ENCODE measurements at places on chromosomes 7 and 10. TPM values are rescaled to one million over a fixed set of nuclear protein-coding genes. Genes with fewer than 3 reads are reported as not detected.
A peak's percentile ranks its signal among the peaks of the same experiment; 100 is the strongest.

DNA sequence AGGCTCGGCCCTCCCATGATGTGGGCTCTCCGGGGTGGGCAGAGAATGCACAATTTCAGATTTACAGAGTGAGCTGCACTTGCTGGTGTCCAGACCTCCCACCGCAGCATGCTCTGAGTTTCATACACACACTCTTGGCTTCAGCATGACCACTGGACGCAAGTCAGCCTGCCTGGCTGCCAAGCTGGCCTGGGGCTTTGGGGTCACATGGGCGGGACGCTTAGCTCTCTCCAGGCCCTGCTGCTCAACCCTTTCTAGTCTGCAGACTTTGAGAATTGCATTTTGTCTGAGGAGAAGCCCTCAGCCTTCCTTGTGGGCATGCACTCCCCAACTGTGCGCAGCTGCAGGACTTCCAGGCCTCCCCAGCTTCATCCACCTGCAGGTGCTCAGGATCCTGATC lies 5.7 kb downstream of the CYP2E1 start:
- DNase-seq, result no peak

- DNase-seq, result peak; percentile 63
Observed at GRCh38 chr7:111741811-111742240, 179.5 kb upstream of the IMMP2L start.

Gene SUGCT
- 7.6 TPM for total RNA-seq

- no peak for DNase-seq
Observed at GRCh38 chr7:151821226-151821625, 55.7 kb downstream of the PRKAG2 start.

- no peak for DNase-seq
Observed at GRCh38 chr10:56912043-56912442, 551.0 kb upstream of the ZWINT start.

Gene PRTFDC1
- total RNA-seq, result 11.9 TPM

GRCh38 chr10:29140991-29141390 lies 147.9 kb upstream of the LYZL1 start:
- no peak for DNase-seq

DNA sequence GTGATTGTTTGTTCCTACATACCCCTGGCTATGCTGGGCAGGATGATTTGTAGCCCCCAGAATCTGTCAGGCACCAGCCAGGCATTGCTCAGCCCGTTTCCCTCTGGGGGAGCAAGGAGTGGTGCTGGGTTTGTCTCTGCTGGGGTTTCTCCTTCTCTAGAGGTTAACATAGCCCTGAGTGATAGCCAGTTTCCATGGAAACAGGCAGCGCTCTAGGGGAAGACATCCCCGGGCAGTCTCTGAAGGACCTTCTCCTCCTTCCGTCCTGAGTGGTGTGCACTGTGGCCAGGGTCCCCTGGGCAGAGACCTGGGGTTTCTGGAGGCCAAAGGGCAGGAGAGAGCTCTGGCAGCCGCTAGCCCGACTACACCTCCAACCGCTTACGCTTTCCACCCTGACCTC lies 50.6 kb upstream of the LRRC4 start:
- DNase-seq, result no peak

GRCh38 chr10:24156686-24157085 lies 52.3 kb upstream of the KIAA1217 start:
- no peak for DNase-seq

Gene FAM25G
- total RNA-seq, result not detected

GRCh38 chr7:158849768-158850544 lies 6.4 kb upstream of the DYNC2I1 start:
- peak; percentile 83 for DNase-seq

DNA sequence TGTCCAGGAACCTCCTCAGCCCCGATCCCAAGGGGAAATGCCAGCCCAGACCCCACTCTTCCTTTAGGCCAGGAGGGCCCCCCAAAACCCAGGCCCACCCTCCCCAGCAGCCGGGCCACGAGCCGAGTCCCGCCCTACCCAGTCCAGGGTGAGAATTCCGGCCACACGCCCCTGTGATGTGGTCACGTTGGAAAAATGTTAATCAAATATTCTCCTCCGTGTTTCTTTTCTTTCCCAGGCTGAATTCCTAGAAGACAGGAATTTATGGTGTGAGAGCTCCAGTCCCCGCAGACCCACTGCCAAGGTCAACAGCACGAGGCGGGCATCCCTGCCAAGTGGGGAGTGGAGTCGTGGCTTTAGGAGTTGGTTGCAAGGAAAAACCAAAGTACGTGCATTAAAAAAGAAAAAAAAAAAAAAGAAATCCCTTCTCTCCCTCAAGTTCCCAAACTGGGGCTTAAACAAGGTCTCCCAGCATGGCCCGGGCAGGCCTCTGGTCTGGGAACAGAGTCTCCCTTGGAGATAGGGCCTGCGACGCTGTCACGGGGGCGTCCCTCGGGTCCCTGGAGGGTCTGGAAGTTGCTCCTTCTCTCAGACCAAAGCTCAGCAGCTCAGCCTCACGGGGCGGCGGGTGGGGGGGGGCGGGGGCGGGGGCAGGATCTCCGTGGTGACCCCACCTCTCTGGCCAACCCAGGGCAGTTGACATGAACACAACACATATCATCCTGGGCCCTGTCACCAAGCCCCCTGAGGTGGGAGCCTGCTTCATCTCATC lies 28.1 kb upstream of the ELN start:
- no peak for DNase-seq

DNA sequence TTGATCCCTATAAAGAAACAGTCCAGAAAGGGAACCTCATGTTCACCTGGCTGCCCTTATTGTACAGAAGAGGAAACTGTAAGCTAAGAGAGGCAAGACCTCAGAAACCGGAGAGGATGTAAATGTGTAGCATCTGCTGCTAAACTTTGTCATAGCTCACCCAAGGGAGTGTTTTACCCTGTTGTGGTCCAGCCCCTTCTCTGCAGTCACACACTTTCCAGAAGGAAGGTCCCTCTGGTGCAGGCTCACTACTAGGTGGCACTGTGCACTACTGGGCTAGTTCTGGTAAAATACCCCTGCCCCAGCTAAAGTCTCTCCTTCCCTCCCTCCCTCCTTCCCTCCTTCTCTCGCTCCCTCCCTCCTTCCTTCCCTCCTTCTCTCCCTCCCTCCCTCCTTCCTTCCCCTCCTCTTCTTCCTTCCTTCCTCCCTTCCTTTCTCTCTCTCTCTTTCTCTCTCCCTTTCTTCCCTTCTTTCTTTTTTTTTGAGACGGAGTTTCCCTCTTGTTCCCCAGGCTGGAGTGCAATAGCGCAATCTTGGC lies 42.5 kb upstream of the LCOR start:
- DNase-seq, result no peak

DNA sequence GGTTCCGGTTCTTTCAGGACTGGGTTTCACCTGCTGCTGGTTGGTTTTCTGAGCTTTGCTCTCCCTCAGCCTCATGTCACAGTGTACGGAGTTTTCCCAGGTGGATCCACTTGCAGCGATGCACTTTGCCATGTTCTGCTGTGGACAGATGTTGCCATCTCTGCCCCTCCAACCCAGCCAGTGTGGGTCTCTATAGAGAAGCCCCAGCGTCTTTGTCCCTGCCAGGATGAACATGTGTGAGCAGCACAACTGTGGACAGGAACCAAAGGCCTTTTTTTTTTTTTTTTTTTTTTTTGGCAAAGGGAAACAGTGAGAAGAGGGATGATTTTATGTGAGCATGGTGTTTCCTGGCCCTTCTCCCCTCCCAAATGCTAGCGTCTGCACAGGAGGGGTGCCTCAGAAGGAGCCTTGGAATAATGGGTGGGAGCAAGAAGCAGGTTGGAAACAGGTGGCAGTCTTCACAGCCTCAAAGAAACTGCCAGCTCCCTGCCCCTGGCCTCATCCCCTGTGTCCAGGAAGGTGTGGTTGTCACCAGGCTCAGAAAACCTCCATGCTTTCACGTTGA lies 106.5 kb downstream of the RPS24 start:
- no peak for DNase-seq

Gene MINDY4
- total RNA-seq, result 4.7 TPM

DNA sequence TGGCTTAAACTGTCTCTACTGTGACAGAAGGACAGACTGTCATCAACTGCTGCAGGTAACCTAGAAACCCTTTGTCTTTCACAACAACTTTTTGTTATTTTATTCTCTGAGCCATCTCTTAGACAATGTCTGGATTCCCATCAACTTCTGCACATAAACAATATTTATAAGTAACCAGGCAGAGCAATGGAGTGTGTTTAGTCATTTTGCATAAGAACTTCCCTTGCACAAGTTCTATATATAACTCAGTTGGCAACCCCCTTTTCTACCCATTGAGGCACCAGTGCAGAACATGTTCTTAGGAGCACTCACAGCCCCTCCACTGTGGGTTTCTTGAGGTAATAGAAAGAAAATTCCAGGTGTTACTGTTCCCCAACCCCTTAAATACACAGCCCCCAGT lies 65.0 kb upstream of the IL6 start:
- DNase-seq, result no peak

Gene RGS10
- total RNA-seq, result 19.2 TPM

Gene TAS2R3
- 2.7 TPM for total RNA-seq
